ENCODE measurements at places on chromosomes 5 and 9. TPM values are rescaled to one million over a fixed set of nuclear protein-coding genes. Genes with fewer than 3 reads are reported as not detected.

PCDHB14 gene
- 2.1 TPM for total RNA-seq

TLX3 gene
- not detected for total RNA-seq

ISL1 gene
- 0.20 TPM for total RNA-seq

GIN1 gene
- 5.3 TPM for total RNA-seq

TMEM171 gene
- 1.3 TPM for total RNA-seq

PGM5 gene
- total RNA-seq, result 33.3 TPM

LAMC3 gene
- 0.33 TPM for total RNA-seq

Measured in smooth muscle cell of the pulmonary artery (primary cell).